Suppressor macrophage treated with lipopolysaccharide for 1 hour (primary cell): ENCODE measurements at places on chromosomes 12 and 14.

DNA sequence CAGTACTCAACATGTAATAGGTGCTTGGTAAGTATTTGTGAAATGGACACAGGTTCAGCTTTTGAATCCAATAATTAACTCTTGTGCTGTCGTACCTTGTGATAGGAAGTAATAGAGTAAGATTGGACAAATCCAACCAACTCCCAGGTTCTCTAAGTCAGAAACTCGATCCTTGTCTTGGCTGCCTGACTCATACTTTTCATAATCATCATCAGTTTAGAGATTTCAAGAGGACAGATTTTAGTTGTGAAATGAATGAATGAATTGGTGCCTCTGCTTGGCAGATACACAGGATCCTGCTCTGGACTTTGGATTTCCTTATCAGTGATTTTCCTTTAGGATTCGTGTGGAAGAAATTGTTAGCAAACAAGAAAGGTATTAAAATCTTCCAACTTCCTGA is 1145.2 kb downstream of the AACS start:
- no peak for DNase-seq

DNA sequence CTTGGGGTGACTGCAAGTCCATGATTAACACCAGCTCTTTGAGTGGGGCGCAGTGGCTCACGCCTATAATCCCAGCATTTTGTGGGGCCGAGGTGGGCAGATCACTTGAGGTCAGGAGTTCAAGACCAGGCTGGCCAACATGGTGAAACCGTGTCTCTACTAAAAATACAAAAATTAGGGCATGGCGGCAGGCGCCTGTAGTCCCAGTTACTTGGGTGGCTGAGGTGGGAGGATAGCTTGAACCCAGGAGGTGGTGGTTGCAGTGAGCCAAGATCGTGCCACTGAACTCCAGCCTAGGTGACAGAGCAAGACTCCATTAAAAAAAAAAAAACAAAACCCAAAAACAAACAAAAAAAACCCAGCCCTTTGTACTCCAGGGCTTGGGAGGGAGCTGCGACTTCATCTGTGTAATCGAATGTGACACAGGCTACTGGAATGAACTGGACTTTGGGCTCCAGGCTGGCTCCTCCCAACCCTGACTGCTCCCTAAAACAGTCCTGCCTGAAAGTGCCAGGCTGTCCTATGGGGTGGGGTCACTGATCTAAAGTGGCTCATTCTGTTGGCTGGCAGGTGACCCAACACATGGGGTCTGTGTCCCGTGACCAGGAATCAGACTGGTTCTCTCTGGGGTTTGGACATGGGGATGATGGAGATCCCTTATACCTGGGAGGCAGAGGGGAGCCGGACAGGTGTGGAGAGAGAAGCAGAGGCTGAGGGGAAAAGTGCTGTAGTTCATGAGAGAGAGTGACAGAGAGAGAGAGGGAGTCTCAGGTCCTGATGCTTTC is 9.3 kb upstream of the C12orf43 start:
- DNase-seq, result no peak

- DNase-seq, result peak; percentile 41
Measured at GRCh38 chr12:57836442-57837375, 9.8 kb downstream of the CTDSP2 start.

DNA sequence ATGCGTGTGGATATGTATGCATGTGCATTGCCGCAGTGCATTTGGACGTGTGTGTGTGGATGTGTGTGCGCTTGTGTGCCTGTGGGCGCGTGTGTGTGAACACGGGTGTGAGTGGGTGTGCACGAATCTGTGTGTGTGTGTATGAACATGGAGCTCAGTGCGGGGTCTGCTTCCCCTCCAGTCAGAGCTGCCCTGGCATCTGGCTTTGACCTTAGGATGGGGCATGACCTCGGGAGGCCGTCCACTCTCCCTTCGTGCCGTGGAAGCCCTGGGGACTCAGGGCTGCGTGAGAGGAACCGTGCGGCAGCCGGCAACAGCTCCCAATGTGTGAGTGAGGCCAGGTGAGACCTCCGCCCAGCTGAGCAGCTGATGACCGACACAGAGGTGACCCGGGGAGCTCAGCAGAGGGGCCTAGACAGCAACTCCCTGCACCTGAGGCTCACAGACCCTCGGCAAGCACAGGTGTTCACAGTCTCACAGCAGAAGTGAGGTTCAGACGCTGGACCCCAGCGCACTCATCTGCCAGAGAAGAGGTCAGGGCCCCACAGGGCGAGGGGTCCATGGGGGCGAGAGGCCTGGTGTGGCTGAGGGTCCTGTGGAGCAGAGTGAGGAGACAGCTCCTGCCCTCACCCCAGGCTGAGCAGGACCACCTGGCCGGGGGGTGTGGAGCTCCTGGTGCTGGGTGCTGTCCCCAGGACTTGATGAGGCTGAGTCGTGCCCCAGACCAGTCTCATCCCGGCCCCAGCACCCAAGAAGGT is 33.6 kb upstream of the FBRSL1 start:
- DNase-seq, result no peak

- DNase-seq, result no peak
Measured at GRCh38 chr14:64502887-64503433, 678 bp downstream of the ZBTB25 start.

GRCh38 chr12:30213166-30213565 is 429.4 kb upstream of the TMTC1 start:
- DNase-seq, result no peak

DNA sequence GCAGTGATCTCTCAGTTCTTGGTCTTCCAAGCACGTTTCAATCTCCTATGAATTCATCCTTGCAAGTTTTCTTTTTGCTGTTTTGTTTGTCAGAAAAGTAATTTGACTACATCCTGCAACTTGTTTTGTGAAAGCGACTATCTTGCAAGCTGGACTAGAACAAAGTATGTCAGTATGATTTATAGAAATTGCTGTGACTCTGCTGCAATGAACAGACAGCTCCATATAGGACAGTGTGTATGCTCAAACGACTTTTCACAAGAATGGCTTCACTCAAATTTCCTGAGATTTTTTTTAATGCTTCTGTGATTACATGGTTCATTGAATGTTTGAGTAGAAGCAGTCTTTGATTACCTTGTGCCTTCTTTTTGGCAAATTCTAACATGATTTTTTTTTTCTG is 123.5 kb upstream of the TRHDE start:
- no peak for DNase-seq
